ENCODE measurements at places on chromosomes 3 and 15.

GRCh38 chr15:70566989-70567388 is 196.4 kb downstream of the UACA start:
- no peak for DNase-seq

- no peak for DNase-seq
Measured at GRCh38 chr15:59746777-59747176, 57.7 kb upstream of the BNIP2 start.

DNA sequence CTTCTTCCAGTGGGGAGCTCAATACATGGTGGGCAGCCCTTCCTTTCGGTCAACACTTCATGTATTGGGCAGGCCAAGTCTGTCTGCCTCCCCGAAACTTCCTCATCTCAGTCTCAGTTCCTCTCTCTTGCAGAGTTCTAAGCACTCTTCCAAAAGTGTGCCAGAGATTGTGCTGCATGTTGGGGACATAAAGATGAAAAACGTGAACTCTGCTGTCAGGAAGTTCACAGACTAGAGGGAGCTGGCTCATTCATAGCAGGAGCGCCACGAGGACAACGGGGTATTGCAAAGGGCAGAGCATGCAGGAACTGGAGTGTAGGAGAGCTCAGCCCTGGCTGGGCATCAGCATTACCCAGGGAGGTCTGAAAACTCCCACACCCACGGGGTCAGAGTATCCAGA is 15.3 kb upstream of the EPHB3 start:
- DNase-seq = no peak

GRCh38 chr3:38476157-38476756 is 19.9 kb upstream of the EXOG start:
- no peak for DNase-seq

- DNase-seq = peak; percentile 90
Measured at GRCh38 chr15:95559875-95560394, 770.6 kb upstream of the NR2F2 start.

DNA sequence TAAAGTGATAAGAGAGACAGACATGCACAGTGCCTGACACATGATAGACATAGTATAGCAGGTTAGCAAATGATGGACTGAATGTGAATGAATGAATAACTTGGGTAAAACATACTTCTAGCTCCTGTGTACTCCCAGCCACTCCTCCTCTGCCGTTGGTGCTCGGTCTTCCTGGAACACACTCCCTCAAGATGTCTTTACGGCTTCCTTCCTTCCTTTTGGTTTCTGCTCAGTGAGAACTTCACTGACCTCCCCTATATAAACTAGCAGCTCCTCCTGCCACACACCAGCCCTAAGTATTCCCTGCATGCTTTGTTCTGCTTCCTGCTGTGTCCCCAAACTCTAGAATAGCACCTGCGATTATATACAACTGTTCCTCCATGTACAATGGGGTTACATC is 50.2 kb downstream of the RAD54L2 start:
- no peak for DNase-seq

DNA sequence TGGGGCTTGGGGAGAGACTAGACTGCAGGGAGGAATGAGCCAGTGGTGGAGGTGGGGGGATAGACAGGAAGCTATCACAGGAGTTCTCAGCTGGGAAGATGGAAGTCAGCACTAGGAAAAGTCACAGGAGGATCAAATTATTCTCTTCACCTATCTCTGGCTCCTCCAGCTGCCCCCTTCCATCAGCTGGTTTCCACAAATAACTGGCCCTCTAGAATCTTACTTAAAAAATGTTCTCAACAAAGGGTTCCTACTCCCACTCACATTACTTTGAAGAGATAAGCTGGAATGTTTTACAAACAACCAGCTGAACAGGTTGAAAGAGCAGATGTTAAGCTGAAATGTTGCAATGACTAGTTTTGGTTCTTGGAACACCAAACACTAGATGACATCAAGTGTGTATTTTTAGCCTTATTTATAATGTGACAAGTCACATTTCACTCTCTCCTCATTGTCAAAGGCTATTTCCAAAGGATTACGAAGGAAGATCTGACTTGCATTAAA is 102.7 kb upstream of the AADACL2 start:
- DNase-seq = peak; percentile 17

- DNase-seq = no peak
Measured at GRCh38 chr15:25416693-25417092, 22.1 kb downstream of the UBE3A start.

DNA sequence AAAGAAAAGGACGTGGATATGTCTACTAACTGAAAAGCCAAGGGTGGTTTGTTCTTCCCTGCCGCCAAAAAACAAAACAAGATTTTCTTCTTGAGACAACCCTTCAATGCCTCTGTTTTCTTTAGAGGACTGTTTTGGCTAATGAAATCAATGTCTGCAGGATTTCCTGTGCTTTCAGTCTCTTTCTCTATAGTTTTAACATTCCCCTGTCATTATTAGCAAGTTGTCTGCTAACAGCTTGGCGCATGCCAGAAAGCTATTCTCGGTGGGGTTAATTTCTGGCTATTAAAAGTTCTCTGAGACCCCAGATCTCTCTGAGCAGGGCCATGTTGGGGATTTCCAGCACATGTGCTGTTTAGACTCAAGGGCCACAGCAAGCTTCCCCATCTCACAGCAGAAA is 56.7 kb downstream of the ITPR1 start:
- DNase-seq = no peak

- no peak for DNase-seq
Measured at GRCh38 chr15:90009301-90010022, 8.3 kb downstream of the ZNF710 start.

GRCh38 chr3:194998417-194998816 is 272.5 kb downstream of the XXYLT1 start:
- DNase-seq = no peak
